ENCODE measurements at places on chromosomes 3 and 15. TPM values are rescaled to one million over a fixed set of nuclear protein-coding genes. Genes with fewer than 3 reads are reported as not detected.

DNA sequence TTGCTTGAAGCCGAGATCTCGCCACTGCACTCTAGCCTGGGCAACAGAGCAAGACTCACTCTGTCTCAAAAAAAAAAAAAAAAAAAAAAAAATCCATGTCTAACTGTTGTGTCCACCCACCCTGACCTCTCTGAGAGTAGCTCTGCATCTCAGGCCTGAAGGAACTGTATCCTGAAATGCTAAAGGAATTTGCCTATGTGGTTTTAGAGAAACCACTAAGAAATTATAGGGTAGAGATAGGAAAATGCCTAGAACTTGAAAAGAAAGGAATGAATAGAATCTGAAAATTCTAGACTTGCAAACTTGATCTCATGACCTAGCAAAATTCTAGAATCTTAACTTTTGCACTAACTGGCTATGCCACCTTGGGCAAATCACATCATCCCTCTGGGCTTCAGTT is 217.5 kb upstream of the ROPN1 start:
- no peak for DNase-seq

DNA sequence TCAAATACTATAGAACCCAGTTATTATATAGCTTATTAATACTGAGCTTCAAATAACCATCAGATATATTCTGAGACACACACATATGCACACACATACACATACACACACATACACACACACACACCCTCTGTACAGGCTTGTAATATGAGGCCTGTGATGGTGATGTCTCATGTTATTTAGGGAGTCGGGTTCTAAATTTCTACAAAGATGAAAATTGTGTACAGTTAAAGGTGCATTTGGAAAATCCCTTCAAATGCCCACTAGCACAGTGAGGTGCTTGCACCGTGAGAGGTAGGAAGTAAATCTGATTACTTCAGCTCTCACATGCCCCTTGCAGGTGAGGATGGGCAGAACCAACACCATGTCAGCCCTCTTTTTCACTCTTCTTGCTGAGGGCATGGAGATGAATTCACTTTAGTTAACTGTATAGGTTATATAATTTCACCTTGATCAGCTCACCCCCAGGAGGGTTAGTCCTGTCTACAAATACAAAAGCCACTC is 294.5 kb upstream of the PROK2 start:
- no peak for DNase-seq

- no peak for DNase-seq
Observed at GRCh38 chr3:88957711-88958439, 149.5 kb upstream of the EPHA3 start.

The TMEM44 gene
- total RNA-seq: 11.0 TPM
